Activated naive CD4-positive, alpha-beta T cell treated with anti-CD3 and anti-CD28 coated beads for 36 hours (primary cell): ENCODE measurements at places on chromosomes 12 and 14. TPM values are rescaled to one million over a fixed set of nuclear protein-coding genes. Genes with fewer than 3 reads are reported as not detected.

Gene SLC7A7
- 1.1 TPM for total RNA-seq

Gene MFAP5
- not detected for total RNA-seq

DNA sequence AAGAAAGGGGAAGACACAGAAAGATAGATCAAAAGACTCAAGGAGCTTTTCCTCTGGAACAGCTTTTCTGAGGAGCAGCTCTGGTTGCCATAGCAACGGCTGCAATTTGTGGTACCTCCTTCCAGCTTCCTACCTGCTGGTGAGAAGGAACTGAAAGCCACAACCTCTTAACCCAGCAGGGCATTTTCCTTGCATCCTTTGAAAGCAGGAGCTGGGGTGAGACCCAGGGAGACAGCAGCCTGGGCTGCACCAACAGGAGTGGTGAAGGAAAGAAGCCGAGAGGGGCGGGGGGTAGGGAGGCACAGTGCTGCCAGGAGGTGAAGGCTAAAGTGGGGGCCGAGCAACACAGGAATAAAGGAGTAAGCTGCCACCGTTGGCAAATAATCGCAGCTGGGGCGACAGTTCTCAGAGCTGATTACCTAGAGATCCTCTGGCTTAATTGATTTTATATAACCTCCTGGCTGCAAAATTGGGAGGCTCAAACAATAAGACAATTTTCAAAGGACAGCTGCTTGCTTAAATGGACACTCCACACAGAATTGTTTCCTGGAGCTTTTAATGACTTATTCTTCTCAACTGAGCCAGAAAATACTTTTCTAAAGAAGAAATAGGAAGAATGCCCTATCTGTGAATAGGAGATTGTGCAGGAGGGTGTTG lies 129.4 kb downstream of the RPAP3 start:
- H3K4me1 ChIP-seq, result peaks cover 30% of the 10 kb centered on the region
- H3K4me3 ChIP-seq, result no peak overlapping the region
- no peaks in the 10 kb centered on the region for H3K36me3 ChIP-seq
- H3K27me3 ChIP-seq, result no peaks in the 10 kb centered on the region

DNA sequence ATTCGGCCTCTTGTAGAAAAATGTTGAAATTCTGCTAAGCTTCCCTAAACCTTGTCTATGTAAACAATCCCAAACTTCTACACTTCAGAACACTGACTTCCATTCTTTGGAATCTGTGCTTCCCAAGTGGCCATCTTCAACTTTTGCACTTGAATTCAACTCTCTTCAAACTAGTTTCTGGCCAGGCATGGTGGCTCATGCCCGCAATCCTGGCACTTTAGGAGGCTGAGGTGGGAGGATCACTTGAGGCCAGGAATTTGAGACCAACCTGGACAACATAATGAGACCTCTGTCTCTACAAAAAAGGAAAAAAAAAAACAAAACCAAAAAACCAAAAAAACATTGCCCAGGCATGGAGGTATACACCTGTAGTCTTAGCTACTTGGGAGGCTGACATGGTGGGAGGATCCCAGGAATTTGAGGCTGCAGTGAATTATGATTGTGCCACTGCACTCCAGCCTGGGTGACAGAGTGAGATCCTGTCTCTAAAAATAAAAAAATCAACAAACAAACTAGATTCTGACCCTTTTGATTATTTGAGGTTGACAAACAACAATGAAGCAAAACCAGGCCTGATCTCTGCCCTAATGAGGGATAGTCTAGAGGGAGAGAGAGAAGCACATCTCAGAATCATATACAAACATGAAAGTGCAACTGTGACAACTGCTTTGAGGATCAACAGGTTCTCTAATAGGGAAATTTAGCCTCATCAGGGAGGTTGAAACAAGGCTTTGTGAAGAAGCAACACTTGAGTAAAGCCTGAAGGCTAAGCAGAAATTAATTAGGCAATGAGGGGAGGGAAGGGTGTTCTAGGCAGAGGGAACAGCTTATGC lies 11.6 kb upstream of the C12orf75 start:
- H3K27ac ChIP-seq, result no peak overlapping the region
- H3K36me3 ChIP-seq, result no peaks in the 10 kb centered on the region
- H3K27me3 ChIP-seq, result no peaks in the 10 kb centered on the region

DNA sequence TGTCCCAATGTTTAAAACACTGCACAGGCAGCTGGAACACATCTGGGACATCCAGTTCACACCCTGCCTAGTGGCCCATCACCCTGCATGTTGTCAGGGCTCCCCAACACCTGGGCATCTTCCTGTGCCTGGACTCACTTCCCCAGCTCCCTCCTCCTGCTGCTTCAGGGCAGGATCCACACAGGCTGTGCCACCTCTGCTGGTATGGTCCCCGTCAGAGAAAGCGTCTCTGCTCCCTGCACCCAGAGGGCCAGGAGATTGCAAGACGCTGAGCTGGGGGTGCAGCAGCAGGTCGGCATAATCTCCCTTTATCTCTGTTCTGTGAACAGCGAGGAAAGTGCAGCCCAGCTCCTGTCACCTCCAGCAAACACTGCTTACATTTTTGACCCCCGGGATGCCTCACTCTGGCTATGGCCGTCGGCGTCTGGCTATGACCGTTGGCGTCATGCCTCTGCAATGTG lies 124.3 kb downstream of the ADGRD1 start:
- H3K36me3 ChIP-seq, result no peaks in the 10 kb centered on the region
- H3K27ac ChIP-seq, result no peak overlapping the region
- peaks cover 3% of the 10 kb centered on the region for H3K27me3 ChIP-seq
- H3K4me3 ChIP-seq, result no peak overlapping the region

DNA sequence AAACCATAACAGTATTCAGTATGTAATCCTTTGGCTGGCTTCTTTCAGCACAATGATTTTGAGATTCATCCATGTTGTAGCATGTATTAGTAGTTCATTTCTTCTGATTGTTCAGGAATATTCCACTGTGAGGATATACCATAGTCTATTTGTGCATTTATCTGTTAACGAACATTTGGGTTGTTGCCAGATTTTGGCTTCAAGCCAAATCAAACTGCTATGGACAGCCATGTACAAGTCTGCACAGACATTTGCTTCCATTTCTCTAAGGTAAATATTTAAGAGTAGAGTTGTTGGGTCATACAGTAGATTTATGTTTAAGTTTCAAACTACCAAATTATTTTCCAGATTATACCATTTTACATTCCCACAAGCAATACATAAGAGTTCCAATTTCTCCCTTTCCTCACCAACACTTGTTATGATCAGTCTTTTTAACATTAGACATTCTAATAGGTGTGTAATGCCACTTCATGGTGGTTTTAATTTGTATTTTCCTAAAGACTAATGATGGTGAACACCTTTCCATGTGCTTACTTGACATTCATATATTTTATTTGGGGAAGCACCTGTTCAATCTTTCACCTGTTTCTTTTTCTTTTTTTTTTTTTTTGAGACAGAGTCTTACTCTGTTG lies 56.6 kb downstream of the ZFYVE21 start:
- no peak overlapping the region for H3K27ac ChIP-seq
- H3K27me3 ChIP-seq, result no peaks in the 10 kb centered on the region
- H3K4me3 ChIP-seq, result no peak overlapping the region
- DNase-seq, result no peak

DNA sequence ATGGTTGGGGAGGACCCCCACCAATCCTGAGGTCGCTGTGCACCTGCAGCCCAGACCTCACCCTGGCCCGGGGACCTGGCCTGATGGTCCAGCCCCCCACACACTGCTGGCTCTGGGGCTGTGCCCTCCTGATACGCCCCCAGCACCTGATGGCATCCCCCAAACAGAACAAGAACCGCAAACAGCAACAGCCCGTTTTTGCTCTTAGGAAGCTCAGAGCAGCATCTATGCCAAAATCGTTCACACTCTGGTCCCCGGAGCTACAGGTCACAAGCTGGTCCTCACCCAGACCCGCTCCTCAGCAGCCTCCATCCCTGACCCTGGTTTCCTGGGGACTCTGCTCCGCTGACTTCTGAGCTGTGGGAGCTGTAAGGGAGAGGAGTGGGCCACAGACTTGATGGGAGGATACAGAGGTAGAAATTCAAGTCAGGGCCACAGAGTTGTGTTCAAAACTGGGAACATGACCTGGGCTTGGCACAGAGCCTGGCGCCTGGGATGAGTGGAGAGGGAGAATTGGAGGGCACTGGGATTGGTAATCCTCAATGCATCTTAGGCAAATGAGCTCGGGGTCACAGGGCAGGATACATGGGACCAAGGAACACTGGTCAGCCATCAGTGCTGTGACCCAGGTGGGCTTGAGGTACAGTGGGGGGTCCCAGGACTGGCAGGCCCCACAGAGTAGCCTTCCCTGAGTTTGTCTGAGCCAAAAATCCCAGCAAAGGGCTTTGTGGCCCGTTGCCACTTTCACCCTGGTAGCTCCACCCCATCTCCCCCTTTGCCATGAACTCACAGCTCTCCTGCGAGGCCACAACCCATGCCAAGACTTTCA lies 170.9 kb upstream of the RTL1 start:
- H3K27ac ChIP-seq, result no peak overlapping the region
- H3K4me3 ChIP-seq, result no peak overlapping the region
- H3K36me3 ChIP-seq, result no peaks in the 10 kb centered on the region
- H3K27me3 ChIP-seq, result peaks cover 23% of the 10 kb centered on the region
- no peak for DNase-seq
